Stimulated activated CD4-positive, alpha-beta T cell treated with anti-CD3 and anti-CD28 coated beads, TNF-alpha, amount 100 ng/mL, for 1 hour (primary cell): ENCODE measurements at places on chromosomes 2 and 18.

- DNase-seq: no peak
Measured at GRCh38 chr2:146677280-146677679, 1167.5 kb upstream of the ACVR2A start.

GRCh38 chr2:207772081-207772843 is 2.6 kb upstream of the FZD5 start:
- DNase-seq: no peak

DNA sequence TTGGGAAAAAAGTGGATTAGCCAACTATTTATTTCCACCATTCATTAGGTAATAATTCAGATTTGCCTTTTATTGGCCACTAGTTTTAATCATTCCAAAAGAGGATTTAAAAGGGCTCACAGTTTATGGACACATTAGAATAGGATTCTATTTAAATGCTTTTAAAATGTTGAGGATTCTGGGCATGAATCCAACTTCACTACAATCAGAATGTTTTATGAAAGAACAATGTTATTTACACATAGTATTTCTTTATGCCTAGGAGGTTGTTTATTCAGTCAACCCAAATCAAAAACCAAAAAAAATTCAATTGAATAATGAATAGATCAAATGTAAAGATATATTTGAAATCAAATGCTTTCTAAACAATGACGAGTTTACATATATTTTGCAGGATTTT is 232.2 kb downstream of the GULP1 start:
- DNase-seq: no peak

DNA sequence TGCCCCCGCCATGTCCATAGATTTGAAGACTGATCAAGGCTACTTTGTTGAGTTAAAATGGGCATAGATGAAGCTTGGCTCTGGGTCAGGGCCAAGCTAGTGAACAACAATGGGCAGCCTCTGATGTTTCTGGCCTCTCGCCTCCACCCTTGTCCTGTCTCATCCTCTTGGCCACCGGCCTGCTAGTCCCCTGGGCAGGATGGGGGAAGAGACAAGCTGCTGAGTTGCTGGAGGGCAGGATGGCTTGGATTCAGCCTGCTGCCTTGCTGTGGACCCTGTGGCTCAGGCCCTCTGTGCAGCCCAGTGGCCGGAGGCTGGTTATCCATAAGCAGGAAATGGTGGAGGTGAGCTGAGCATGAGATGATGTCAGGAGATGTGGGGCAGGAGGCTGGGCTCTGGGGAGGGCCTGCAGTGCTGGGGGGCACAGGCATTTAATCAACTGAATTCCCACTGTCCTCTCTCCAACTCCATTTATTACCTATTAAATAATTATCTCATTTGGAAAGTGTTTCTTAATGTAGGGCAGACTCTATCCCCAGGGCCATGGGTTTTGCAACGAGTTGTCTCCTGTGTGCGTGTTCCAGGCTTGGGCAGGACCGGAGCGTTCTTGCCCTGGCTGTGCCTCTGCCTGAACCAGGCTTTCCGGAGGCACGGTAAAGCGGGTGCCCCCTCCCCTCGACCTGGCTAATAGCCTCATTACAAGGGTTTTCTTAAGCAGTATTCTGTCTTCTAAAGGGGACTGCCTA is 122.9 kb downstream of the GLI2 start:
- DNase-seq: no peak

GRCh38 chr18:57150828-57151227 is 3.9 kb downstream of the BOD1L2 start:
- DNase-seq: no peak

GRCh38 chr2:58984731-58985130 is 743.6 kb upstream of the FANCL start:
- no peak for DNase-seq

GRCh38 chr2:29629495-29629894 is 291.9 kb downstream of the ALK start:
- no peak for DNase-seq
